Ovary (tissue), 10 donors: ENCODE measurements at places on chromosomes 3 and 15. TPM values are rescaled to one million over a fixed set of nuclear protein-coding genes. Genes with fewer than 3 reads are reported as not detected.
A peak's percentile ranks its signal among the peaks of the same experiment; 100 is the strongest.

GRCh38 chr15:70063980-70064379 lies 33.7 kb downstream of the TLE3 start:
- DNase-seq = no peak

DNA sequence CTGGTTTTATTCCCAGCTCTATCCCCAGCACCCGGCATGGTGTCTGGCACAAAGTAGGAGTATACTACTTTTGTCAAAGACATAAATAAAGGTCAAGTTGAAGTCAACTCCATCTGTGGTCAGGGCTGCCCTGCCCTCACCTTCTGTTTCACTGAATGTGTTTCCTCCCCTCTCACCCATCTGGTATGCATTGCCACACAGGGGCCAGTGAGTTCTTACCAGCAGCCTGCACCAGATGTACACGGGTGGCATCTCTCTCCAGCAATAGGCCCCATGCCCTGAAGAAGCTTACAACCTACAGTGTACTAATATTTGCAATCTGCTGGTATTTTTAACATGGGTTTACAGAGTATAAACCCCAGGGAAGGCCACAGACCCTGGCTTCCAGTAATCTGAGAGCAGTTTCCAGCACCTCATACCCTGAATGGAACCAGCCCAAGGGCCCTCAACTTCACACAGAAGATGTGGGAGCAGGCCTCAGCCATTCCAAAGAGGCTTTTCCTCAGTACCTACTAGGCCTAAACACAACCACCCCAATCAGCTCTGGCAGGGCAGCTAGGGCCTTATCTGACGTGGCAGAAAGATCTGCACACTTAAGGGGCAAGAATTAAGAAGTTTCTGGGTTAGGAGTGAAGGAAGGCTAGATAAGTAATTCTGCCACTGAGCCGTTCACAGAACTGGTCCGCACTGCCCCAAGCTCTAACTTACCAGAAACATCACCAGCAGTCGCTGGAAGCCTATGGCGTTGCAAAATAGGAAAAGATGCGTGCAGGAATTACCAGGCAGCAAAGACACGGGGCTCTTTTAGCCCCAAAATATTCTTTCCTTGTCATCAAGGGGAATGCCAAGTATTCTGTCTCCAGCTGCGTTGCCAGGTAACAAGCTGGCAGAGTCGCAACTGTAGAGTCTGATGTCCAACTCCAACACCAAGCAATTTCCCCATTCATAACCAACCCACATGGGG lies 2.1 kb downstream of the IDH2 start:
- peak; percentile 64 for DNase-seq

DNA sequence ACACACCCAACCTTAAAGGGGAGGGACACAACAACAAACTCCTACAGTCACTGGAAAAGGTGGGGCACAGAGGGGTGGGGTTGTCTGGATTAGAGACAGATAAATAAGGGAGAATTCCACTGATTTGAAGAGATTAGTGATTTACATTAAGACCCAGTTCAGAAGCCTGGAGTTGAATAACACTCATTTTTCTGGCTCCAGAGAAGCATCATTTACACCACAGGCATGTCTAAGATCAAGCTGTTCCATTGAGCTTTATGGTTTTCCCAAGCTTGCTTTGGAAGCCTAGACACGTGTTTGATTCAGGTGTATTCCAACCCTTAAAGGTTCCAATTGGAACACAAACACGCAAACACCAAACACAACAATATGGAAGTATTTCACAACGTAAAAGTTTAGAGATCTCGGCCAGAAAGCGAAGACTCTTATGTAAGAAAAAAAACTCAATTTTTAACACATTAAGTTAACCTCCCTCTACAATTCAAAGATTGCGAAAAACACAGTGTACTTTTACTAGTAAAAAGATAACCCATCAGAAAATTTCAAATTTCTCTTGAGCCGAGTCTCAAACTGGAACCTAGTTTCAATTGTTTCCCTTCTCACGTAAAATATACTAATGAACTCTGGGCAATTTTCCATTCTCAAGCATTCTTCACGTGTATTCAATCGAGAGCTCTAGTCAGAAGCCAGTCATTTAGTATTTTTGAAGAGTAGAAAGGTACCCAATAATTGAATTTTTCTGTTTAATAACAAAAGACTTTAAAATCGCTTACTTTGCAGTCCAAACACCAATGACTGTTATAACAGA lies 2.1 kb downstream of the TRA2B start:
- no peak for DNase-seq

DNA sequence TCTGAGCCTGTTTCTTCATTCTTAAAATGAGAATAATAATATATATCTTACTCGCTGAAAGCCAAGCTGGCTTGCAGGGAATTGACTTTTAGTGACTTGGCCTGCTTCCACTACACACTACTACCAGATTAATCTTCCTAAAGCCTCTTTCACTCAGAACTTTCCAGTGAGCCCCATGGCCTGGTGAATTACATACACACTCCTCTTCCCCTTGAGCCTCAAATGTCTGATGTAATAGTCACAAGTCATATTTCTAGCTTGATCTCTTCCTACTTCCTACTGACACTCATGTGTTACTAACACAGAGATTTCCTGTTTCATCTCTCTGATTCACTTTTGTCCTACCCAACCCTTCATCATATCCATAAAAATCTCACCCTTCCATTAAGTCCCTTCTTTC lies 82.7 kb upstream of the SOX2 start:
- no peak for DNase-seq

- no peak for DNase-seq
These were observed 32.9 kb upstream of the TICRR start for GRCh38 chr15:89542369-89542768.

GRCh38 chr3:129514110-129514509 lies 14.3 kb upstream of the RHO start:
- DNase-seq = no peak

GADL1 gene
- polyA plus RNA-seq = 0.01 TPM

DNA sequence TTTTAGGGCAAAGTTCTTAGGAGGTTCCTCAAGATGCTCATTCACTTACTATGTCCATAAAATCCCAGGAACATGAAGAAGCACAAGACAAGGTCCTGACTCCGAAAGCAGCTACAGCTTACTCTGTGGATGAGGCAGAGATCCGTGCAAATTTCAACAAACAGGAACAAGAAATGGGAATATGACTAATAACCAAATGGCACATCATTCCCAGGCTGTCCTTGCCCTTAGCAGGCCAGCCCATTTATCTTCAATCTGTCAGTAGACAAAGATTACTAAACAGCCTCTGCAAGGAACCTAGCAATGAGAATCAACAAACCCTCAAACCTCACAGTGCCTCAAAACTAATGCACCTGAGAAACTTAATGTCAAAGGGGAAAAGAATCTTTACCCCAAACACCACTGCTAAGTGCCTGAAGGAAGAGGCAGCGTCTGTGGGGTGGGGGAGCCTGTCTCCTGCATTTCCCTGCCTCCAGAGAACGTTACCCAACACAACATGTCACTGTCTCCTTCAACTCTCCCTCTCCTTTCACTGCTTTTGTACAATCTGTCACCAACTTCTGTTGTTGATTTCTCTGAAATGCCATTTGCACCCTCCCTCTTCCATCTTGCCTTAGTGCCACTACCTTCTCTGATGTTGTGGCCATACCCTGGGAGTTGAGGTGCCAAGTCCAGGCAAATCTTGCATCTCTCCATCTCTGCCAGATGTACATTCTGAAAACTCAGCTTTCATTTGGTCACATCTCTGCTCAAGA lies 4.8 kb downstream of the TNFAIP8L3 start:
- DNase-seq = no peak

- no peak for DNase-seq
These were observed 149.3 kb downstream of the PEX5L start for GRCh38 chr3:179887295-179887943.

SMCO1 gene
- not detected for polyA plus RNA-seq

SLCO3A1 gene
- 15.4 TPM for polyA plus RNA-seq

- DNase-seq = no peak
These were observed 22.2 kb upstream of the DYNC1LI1 start for GRCh38 chr3:32592696-32593353.

DNA sequence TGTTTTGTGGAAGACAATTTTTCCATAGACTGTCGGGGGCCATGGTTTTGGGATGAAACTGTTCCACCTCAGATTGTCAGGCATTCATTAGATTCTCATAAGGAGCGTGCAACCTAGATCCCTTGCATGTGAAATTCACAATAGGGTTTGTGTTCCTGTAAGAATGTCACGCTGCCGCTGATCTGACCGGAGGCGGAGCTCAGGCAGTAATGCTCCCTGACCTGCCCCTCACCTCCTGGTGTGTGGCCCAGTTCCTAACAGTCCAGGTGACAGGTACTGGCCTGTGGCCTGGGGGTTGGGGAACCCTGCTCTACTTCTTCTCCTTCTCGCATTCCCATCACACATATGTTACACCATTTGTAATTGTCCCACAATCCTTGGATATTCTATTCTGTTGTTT lies 11.0 kb downstream of the CHRNA7 start:
- no peak for DNase-seq

DNA sequence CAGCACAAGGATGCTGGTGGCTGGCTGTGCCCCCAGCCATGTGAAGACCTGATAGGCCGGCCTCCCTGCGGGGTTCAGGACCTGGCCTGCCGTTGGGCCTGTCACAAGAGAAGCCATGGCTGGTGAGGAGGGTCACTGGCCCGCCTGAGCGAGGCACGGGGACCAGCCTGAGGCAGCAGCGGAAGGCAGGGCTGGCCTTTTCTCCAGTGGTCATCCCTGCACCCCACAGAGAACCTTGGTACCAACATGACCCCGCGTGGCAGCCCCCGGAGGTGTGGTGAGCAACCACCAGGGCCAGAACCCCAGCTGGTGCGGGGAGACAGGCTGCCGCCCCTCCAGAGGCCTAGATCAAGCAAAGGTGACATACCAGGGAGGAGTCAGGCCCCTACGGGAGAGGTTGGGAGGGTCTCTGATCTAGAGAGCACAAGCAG lies 134.1 kb upstream of the MEF2A start:
- DNase-seq = peak; percentile 26

GRCh38 chr15:26888761-26889160 lies 21.9 kb downstream of the GABRA5 start:
- no peak for DNase-seq

GRCh38 chr3:14521611-14522010 lies 18.5 kb downstream of the GRIP2 start:
- DNase-seq = peak; percentile 7

SAMD7 gene
- polyA plus RNA-seq = not detected

DNA sequence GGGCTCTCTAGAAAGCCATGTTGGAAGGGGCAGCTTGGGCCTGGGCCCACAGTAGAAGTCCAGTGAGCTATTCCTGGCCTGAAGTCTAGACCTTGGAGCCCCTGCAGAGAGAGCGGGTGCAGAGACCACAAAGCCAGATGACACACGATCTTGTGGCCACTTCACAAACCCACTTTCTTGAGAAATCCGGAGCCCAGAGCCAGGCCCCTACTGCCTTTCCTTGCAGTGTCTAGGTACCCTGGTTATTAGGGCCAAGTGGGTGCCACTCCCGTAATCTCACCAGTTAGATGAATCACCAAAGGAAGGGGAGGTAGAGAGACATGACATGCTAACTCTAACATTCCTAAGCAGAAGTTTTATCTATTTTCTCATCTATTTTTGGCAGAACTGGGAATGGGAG lies 72.5 kb upstream of the ADAMTSL3 start:
- no peak for DNase-seq
